H1 (cell line): ENCODE measurements at places on chromosomes 5 and 9.

DNA sequence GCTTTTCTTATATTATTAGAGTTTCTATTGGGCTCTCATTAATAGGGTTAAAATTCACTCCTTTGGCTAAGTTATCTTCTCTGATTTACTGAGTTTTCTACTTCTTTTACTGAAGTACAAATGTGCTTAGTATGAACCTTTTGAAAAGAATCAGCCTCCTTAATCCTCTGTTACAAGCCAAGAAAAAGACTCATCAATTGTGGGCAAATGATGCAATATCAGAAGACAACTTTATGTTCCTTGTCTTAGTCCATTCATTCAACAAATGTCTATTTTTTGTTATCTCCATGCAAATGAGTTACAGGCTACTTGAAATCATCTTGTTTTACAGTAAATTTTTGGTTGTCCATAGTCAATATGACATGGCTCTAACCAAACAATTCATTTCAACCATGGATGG lies 40.3 kb downstream of the SNCAIP start:
- no peaks in the 10 kb centered on the region for H3K36me3 ChIP-seq
- H3K4me1 ChIP-seq: peaks cover 8% of the 10 kb centered on the region
- H3K27ac ChIP-seq: no peak overlapping the region

DNA sequence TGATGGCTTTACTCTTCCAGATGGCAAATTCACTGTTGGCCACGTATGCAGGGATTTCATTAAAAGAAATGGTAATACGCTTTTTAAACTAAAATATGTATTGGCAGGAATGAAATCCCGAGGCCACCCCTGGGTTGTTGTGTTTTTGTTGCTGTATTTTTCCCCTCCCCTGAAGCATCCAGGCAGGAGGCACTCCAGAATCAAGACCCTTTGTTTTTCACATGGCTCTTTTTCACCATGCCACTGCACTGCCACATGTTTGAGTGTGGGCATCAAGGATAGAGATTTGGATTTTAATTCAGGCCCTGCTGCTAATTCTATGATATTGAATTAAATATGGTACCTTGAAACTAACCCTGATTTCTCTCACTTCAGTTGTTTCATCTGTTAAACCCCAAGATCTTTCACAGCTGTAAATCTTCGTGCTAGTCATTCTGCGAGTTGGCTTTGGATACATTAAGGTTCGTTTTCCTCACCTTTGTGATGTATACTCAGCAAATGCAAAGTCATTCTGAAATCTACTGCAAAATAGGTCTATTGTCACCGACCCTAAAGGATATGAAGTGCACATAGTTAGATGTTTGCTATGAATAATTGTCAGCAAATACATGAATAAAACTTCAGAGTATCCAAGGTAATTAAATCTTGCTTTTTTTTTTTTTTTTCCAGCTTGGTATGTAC lies 533.4 kb downstream of the PTPRD start:
- no peak overlapping the region for H3K4me3 ChIP-seq
- H3K27ac ChIP-seq: no peak overlapping the region
- no peaks in the 10 kb centered on the region for H3K27me3 ChIP-seq
- H3K4me1 ChIP-seq: peaks cover 4% of the 10 kb centered on the region; the same call in 1 of the 2 replicates
- no peak for DNase-seq
- H3K36me3 ChIP-seq: no peaks in the 10 kb centered on the region

DNA sequence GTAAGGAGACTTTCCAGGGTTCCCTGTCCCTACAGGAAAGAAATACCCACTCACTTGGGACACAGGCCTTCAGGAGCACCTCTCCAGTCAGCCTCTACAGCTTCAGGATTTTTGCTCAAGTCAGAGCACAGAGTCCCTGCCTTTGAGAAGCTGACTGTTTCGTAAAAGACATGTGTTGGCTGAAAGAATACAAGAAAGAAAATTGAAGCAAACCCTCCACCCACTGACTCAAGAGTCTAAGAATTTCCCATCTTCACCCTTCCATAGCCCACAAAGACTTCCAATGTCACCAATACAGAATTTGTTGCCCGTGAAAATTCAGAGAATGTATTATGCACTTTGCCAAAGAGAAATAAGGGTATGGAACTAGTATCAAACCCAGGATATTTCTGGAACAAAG lies 53.0 kb upstream of the ZNF622 start:
- H3K27me3 ChIP-seq: no peaks in the 10 kb centered on the region
- no peaks in the 10 kb centered on the region for H3K36me3 ChIP-seq
- no peak overlapping the region for H3K4me3 ChIP-seq

DNA sequence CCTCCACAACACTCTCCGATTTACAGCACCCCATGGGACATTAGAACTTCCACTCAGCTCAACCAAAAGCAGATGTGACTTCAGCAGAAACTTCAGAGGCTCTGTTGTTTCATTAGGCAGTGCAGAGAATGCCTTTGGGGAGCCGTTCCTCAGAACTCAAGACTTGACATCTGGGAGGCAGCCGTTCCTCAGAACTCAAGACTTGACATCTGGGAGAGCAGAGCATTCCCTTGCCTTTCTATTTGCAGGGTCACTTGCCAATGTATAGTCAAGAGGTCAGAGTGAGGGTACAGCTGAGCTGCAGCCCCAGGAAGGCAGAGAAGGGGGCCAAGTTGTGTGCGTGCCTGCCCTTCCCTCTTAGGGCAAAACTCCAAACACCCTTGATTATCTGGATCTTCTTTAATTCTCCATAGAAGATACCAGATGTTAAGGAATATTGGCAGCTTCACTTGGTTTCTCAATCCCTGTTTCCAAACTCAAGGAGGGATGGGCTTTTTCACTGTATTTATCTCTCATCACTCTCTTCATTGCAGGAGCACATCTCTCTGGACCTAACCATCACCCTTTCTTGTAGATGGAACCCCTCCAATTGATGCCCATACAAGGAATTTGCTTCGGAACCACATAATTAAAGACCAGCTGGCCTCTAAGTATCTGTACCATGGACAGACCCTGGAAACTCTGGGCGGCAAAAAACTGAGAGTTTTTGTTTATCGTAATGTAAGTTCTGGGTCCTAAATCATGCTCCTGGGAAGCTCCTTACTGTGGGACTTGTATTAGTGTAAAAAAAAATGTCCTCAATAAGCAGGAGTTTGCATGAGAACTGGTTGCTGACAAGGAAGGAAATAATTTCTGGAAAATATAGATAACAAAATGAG lies 25.6 kb downstream of the TGFBI start:
- no peaks in the 10 kb centered on the region for H3K36me3 ChIP-seq
- no peak overlapping the region for H3K27ac ChIP-seq
- no peaks in the 10 kb centered on the region; the same call in 1 of the 2 replicates for H3K4me1 ChIP-seq
- H3K4me3 ChIP-seq: no peak overlapping the region
- H3K27me3 ChIP-seq: no peaks in the 10 kb centered on the region

- no peak overlapping the region for H3K4me3 ChIP-seq
- DNase-seq: no peak
- no peaks in the 10 kb centered on the region for H3K27me3 ChIP-seq
- no peak overlapping the region for H3K27ac ChIP-seq
- no peaks in the 10 kb centered on the region for H3K4me1 ChIP-seq
Measured at GRCh38 chr5:147737921-147738320, 44.6 kb downstream of the JAKMIP2 start.

DNA sequence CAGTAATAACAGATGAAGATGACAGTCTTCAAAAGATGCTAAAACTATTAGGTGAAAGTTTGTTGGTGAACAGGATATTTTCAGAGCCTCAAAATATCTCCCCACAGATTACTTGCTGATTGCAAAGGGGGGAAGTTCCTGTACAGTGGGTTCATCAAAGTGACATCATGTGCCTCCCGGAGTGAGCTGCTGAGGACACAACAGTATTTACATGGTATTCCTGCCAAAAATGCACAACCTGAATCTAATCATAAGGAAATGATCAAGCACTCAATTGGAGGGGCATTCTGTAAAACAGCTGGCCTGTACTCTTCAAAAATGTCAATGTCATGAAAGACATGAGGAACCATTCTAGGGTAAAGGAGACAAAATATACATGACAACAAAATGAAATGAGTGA lies 18.9 kb upstream of the GLIS3 start:
- H3K27ac ChIP-seq: no peak overlapping the region
- H3K36me3 ChIP-seq: no peaks in the 10 kb centered on the region
- DNase-seq: no peak
- no peaks in the 10 kb centered on the region for H3K4me1 ChIP-seq

- H3K36me3 ChIP-seq: no peaks in the 10 kb centered on the region
- no peaks in the 10 kb centered on the region for H3K27me3 ChIP-seq
- no peaks in the 10 kb centered on the region for H3K4me1 ChIP-seq
- H3K4me3 ChIP-seq: no peak overlapping the region
Measured at GRCh38 chr9:34759432-34760134, 49.6 kb upstream of the CCL21 start.

DNA sequence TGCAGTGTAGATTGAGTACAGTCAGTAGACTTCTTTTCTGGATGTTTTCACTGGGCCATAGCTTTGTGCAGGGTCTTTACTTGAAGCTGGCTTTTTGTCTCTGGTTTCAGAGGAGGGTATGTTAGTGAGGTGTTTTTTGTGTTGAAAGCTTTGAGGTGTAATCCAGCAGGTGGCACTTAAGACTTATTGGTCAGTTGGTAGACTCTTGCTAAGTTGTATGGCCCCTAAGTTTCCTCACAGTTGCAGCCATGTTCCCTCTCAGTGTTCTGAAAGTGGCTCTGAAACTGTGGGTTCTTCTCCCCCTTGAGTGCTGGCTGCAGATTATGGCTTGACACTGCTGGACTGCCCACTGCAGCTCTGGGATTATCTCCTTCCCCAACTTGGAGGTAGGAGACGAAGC lies 55.7 kb upstream of the SLC44A1 start:
- H3K4me3 ChIP-seq: no peak overlapping the region
- H3K36me3 ChIP-seq: no peaks in the 10 kb centered on the region
- no peak for DNase-seq
- no peaks in the 10 kb centered on the region for H3K27me3 ChIP-seq

GRCh38 chr5:126235628-126236027 lies 187.6 kb upstream of the GRAMD2B start:
- DNase-seq: no peak
- no peaks in the 10 kb centered on the region for H3K36me3 ChIP-seq
- no peak overlapping the region for H3K4me3 ChIP-seq
- H3K4me1 ChIP-seq: no peaks in the 10 kb centered on the region
- no peak overlapping the region for H3K27ac ChIP-seq

DNA sequence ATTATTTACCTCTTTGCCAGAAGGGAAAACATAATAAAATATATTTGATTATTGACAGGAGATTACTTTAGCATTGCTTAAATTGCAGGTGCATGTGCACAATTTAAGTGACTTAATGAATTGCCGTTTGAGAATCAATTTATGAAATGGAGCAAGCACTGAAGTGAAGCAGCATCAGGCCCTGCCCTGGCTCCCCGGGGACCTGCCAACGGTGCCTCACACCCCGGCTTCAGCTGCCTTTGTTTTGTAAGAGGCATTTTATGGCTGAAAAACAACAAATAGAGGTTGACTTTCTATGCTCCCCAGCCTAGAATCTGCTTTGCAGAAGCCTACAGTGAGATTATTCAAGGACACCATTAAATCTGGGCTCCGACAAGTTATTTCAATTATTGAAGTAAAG lies 359.1 kb upstream of the IRX4 start:
- H3K4me3 ChIP-seq: no peak overlapping the region
- no peaks in the 10 kb centered on the region for H3K4me1 ChIP-seq
- no peaks in the 10 kb centered on the region for H3K36me3 ChIP-seq
- no peaks in the 10 kb centered on the region for H3K27me3 ChIP-seq
- no peak overlapping the region for H3K27ac ChIP-seq

GRCh38 chr9:135062254-135062653 lies 25.2 kb upstream of the OLFM1 start:
- no peak overlapping the region for H3K27ac ChIP-seq
- no peak for DNase-seq
- H3K4me3 ChIP-seq: no peak overlapping the region
- H3K27me3 ChIP-seq: no peaks in the 10 kb centered on the region
- no peaks in the 10 kb centered on the region for H3K36me3 ChIP-seq
- H3K4me1 ChIP-seq: no peaks in the 10 kb centered on the region

DNA sequence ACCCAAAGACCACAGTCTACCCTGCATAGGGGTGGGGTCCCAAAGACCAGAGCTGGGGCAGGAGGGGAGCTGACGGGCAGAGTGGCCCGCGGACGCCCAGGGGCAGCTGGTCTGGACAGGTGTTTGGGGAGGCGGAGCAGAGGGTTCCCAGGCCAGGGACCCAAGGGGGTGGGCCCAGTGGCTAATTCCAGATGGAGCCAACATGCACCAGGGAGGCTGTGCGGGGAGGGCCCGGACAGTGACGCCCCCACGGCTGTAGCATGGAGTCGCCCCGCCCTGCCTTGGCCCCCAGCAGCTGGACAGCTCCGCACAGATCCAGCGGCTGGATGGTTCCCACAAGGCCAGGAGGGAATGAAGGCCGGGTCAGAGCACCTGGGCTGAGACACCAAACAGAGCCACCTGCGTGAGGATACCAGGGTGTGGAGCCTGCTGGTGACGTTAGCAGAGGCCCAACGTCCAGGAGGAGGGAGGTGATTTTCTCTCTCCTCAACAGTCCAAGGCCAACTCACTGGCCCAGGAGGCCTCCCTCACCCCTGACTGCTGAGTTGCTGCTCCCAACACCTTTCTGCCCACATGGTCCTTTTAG lies 55.3 kb upstream of the EGFL7 start:
- H3K36me3 ChIP-seq: no peaks in the 10 kb centered on the region
- no peaks in the 10 kb centered on the region for H3K27me3 ChIP-seq
- no peak for DNase-seq
- H3K27ac ChIP-seq: no peak overlapping the region
- no peak overlapping the region for H3K4me3 ChIP-seq

DNA sequence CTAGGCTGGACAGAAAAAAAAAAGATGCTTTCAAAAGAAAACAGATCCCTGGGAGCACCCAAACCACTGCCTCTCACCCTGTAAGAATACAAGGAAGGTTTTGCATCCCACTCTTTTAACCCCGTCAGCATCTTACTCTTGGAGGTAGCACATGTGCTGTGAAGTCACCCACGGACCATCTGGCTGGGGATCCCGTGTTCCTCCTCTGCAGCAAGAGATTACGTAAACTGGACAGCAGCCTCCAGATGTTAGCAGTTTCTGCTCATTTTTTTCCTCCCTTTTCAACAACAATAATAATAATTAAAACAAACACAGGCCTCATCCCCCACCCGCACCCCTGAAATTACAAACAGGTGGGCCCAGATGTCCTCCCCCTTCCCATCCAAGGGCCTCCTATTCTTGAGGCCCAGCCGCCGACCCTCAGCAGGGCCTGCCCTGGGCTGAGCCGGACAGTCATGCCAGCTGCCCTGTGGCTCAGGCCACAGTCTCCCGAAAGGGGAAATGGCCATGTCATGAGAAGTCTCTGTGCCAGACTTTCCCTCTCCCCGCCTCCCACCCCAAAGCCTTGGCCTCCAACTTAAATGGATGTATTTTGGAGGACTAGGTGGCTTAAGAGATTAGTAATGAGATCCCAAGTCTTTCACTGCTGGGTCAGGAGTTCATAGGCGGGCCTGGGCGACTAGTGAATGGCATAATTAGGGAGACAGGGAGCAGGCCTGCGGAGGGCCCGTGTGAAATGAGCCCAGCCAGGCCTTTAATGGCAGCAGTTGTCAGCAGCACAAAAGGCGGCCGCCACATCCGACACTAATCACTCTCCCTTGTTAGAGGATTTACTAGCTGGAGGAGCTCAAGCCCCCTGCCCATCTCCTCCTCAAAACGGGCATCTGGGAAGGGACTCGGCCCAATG lies 165.1 kb downstream of the PAPPA start:
- H3K4me1 ChIP-seq: peaks cover 5% of the 10 kb centered on the region
- no peak overlapping the region for H3K4me3 ChIP-seq
- H3K36me3 ChIP-seq: no peaks in the 10 kb centered on the region
- no peak overlapping the region for H3K27ac ChIP-seq
- no peaks in the 10 kb centered on the region for H3K27me3 ChIP-seq

- no peaks in the 10 kb centered on the region for H3K4me1 ChIP-seq
- no peak overlapping the region for H3K4me3 ChIP-seq
- no peak for DNase-seq
- no peaks in the 10 kb centered on the region for H3K27me3 ChIP-seq
- H3K36me3 ChIP-seq: no peaks in the 10 kb centered on the region
- H3K27ac ChIP-seq: no peak overlapping the region
Measured at GRCh38 chr5:125659316-125660023, 763.7 kb upstream of the GRAMD2B start.
